A549 (cell line): ENCODE measurements at places on chromosomes 5 and 9.

- DNase-seq, result no peak
These were observed 458.8 kb upstream of the WWC1 start for GRCh38 chr5:167832609-167833008.

GRCh38 chr5:138635265-138635664 is 60.1 kb upstream of the HSPA9 start:
- no peak for DNase-seq

DNA sequence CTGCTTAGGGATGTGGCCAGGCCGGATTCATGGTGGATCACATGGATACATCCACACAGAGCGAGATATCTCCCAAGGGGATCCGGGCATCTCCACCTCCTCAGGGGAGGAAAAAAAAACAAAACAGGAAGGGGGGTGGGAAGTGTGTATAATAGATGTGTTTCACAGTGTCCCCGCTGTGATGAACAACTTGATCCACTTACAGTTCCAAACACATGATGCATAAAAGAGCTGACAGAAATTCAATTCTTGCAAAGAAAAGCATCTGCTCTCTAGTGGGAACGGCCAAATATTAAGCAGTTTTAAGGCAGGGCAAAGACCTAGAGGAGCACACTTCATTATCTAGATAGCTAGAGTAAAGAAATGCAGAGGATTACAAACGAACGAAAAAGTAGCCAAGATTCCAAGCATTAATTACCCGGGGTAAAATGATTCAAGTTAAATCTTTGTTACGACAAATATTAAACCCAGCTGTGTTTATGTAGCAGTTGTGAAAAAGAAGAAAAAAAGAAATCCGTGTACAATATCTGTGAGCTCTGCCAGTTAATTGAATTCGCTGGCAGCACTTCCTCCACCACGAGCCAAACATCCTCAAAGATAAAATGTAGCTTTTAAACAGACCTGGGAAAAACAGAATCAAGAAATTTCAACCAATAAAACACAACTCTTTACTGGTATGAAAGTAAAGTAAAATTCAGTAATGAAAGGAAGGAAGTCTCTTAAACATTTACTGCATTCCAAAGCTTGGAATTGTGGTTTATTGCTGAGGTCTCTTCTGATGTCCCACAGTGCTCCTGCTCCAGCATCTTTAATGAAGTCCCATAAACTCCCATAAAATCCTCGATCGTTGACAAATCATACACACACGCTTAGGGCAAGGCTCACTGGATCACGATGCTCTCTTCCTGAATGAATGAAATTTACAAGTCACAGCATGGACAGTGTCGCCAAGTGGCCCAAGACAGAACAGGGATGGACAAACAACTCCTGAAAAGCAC is 213.0 kb downstream of the CRB2 start:
- no peak for DNase-seq

DNA sequence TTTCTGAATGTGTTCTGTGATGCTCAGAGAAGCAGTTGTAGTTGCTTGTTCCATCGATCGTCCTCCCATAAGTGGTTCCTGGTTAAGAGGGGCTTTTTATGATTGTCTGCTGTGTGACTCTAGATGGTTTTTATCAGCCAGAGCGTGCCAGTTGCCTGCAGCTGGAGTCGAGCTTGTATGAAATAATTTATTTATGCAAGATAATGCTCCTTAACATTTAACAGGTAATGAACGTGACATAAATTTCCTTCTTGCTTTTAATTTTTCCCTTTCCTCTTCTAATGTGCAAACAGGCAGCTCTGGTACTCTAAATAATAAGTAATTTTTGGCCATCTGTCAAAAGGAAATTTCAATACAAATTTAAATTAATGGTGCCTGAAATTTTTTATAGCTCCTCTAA is 84.4 kb downstream of the TLE4 start:
- no peak for DNase-seq

DNA sequence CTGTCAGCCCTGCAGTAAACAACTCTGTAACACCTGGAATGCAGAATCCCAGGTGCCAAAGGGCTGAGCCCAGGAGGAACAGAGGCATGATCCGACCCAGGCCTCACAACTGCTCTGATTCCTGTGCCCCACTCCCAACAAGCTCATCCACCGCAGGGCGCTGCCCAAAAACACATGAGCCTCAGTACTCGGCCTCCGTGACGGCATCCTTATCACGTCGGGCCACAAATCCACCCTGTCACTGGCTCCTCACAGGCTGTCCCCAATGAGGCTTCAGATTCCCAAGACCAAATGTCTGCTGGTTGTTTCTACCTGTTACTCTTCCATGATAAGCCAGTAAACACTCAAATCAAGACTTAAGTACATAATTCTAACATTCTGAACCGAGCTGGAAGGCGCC is 15.2 kb downstream of the QSOX2 start:
- DNase-seq, result no peak
